ENCODE measurements at places on chromosomes 7 and 10. TPM values are rescaled to one million over a fixed set of nuclear protein-coding genes. Genes with fewer than 3 reads are reported as not detected.
A peak's percentile ranks its signal among the peaks of the same experiment; 100 is the strongest.

The DENND2A gene
- not detected for total RNA-seq

The MYH16 gene
- not detected for total RNA-seq

The CRCP gene
- total RNA-seq, result 25.9 TPM

The HOXA3 gene
- not detected for total RNA-seq

The MRPS33 gene
- 101 TPM for total RNA-seq

- no peak overlapping the region for H3K4me3 ChIP-seq
- DNase-seq, result no peak
- no peaks in the 10 kb centered on the region for H3K36me3 ChIP-seq
- H3K27ac ChIP-seq, result no peak overlapping the region
- no peaks in the 10 kb centered on the region for H3K27me3 ChIP-seq
Observed at GRCh38 chr7:68756986-68757495, 841.2 kb upstream of the AUTS2 start.

GRCh38 chr10:4526311-4526731 lies 299.7 kb upstream of the AKR1E2 start:
- no peaks in the 10 kb centered on the region for H3K4me1 ChIP-seq
- no peak for DNase-seq
- H3K27ac ChIP-seq, result no peak overlapping the region
- H3K36me3 ChIP-seq, result no peaks in the 10 kb centered on the region
- H3K4me3 ChIP-seq, result no peak overlapping the region

GRCh38 chr10:131926743-131927595 lies 26.2 kb downstream of the PPP2R2D start:
- H3K27me3 ChIP-seq, result no peaks in the 10 kb centered on the region
- DNase-seq, result no peak
- H3K4me3 ChIP-seq, result no peak overlapping the region
- peaks cover 76% of the 10 kb centered on the region for H3K4me1 ChIP-seq
- peaks cover 50% of the 10 kb centered on the region for H3K36me3 ChIP-seq
- H3K27ac ChIP-seq, result peak overlapping the region; percentile 5

DNA sequence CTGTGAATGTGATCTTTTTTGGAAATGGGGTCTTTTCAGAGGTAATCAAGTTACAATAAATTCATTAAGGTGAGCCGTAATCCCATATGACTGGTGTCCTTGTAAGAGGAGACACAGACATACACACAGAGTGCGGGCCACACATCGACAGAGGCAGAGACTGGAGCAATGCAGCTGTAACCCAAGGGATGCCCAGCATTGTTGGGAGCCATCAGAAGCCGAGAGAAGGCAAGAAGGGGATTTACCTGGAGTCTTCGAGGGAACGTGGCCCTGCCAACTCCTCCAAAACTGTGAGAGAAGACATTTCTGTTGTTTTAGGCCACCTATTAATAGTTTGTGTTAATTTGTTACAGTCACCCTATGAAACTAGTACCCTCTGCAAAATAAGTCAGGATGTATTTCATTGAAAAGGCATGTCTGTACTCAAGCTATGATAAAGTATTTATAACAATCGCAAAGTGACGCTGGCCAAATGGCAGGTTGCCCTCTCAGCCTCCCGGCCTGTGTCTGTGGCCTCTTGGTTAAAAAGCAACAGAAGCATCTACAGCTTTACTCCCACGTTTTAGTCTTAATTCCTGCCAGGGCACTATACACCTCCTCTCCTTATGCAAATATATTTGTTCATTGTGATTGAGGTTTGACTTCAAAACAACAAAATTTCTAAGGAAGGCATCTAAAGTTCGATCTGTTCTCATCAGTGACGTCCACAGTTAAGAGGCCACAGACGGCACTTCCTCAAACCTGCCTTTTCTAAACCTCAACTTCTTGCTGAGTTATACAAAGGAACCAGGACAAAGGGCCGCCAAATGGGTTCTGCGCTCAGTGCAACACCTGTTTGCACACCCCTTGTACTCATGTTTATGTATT lies 46.8 kb downstream of the HIPK2 start:
- no peaks in the 10 kb centered on the region for H3K27me3 ChIP-seq
- H3K4me1 ChIP-seq, result peaks cover 41% of the 10 kb centered on the region
- H3K4me3 ChIP-seq, result no peak overlapping the region
- H3K27ac ChIP-seq, result no peak overlapping the region
- peaks cover 10% of the 10 kb centered on the region for H3K36me3 ChIP-seq
- DNase-seq, result peak; percentile 37

DNA sequence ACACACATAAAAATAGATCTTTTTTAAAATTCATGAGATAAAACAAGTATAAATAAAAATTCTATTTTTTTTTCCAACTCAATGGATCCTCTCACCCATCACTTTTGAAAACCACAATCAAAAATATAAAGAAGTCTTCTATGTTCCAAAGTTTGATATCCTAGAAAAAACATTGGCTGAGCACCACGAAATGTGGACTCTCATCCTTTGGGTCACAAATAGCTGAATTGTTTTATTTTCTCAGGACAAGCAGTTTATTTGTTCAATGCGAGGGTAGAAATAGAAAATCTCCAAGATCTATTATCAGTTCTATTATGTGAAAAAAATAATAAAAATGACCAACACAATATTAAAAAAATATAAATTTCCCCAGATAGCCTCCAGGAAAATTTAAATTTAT lies 310.5 kb upstream of the DGKB start:
- no peak for DNase-seq
- no peak overlapping the region for H3K4me3 ChIP-seq
- H3K4me1 ChIP-seq, result no peaks in the 10 kb centered on the region
- no peaks in the 10 kb centered on the region for H3K27me3 ChIP-seq
- no peaks in the 10 kb centered on the region for H3K36me3 ChIP-seq
- H3K27ac ChIP-seq, result no peak overlapping the region

- peaks cover 1% of the 10 kb centered on the region for H3K36me3 ChIP-seq
- H3K27ac ChIP-seq, result no peak overlapping the region
- H3K27me3 ChIP-seq, result peaks cover 5% of the 10 kb centered on the region
- H3K4me3 ChIP-seq, result no peak overlapping the region
- no peaks in the 10 kb centered on the region for H3K4me1 ChIP-seq
Observed at GRCh38 chr7:1391449-1391848, 67.8 kb downstream of the MICALL2 start.

- no peak overlapping the region for H3K27ac ChIP-seq
- no peak overlapping the region for H3K4me3 ChIP-seq
Observed at GRCh38 chr7:8179486-8179885, 82.5 kb downstream of the ICA1 start.

DNA sequence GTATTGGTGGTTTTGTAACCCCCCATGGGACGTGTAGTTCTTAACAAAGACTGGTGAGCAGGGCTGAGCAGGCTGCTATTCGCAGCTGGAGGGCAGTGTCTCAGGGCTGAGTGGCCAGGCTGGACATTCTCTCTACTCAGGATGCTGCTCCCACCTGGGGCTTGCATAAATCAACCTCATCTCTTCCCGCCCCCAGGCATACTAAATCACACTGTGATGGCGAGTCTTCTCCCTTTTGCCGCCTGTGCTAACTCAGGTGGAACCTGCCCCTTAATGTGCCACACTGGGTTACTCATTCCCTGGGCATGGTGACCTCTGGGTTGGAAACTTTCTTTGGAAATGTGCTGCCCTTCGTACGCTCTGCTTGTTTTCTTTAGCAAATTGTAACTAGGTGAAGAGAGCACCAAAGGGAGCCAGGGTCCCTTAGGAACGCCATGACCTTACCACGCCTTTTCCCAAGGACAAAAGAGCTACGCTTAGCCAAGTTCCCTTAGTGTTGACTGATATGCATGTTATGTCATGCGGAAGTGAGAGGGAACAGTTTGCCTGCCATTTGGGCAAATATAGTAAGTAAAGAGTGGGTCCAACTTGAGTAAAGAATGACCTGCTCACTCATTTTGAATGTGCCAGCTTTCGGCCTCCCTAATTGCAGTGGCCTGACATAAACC lies 40.4 kb upstream of the COBL start:
- H3K27ac ChIP-seq, result no peak overlapping the region
- no peaks in the 10 kb centered on the region for H3K36me3 ChIP-seq
- H3K27me3 ChIP-seq, result no peaks in the 10 kb centered on the region
- H3K4me1 ChIP-seq, result no peaks in the 10 kb centered on the region

GRCh38 chr7:52463341-52463740 lies 572.1 kb upstream of the POM121L12 start:
- no peak for DNase-seq
- H3K27me3 ChIP-seq, result no peaks in the 10 kb centered on the region
- no peak overlapping the region for H3K27ac ChIP-seq
- H3K4me1 ChIP-seq, result no peaks in the 10 kb centered on the region
- H3K4me3 ChIP-seq, result no peak overlapping the region

DNA sequence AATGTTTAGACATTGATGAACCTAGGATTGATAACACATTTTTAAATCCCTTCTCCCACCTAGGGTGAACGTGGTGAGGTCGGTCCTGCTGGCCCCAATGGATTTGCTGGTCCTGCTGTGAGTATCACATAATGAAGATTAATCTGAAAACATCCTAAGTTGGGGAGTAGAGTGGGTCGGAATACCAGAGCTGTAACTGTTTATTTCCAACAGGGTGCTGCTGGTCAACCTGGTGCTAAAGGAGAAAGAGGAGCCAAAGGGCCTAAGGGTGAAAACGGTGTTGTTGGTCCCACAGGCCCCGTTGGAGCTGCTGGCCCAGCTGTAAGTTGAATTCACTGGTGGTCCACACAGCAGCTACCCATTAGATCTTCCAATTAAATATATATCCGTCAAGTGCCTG lies 25.6 kb downstream of the COL1A2 start:
- H3K4me1 ChIP-seq, result no peaks in the 10 kb centered on the region
- no peaks in the 10 kb centered on the region for H3K36me3 ChIP-seq
- H3K27me3 ChIP-seq, result peaks cover 9% of the 10 kb centered on the region
- no peak overlapping the region for H3K27ac ChIP-seq
- DNase-seq, result no peak

Measured in activated CD8-positive, alpha-beta T cell treated with anti-CD3 and anti-CD28 coated beads for 36 hours (primary cell).